ENCODE measurements at places on chromosomes 1 and 21.
A peak's percentile ranks its signal among the peaks of the same experiment; 100 is the strongest.

DNA sequence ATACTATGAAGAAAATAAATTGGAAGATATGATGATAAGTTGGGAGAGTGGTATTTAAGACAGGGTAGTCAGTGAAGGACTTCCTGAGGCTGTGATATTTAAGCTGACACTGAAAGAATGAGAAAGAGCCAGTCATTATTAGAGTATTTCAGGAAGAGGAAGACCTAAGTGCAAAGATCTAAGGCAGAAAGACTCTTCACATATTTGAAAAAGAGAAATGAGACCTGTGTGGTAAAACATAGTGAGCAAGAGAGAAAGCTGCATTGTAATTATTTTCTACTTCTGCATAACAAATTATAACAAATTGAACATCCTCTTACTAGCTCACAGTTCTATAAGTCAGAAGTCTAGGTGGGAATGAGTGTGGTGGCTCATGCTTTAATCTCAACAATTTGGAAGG, 34.6 kb upstream of the DOCK7 start:
- no peak for DNase-seq

DNA sequence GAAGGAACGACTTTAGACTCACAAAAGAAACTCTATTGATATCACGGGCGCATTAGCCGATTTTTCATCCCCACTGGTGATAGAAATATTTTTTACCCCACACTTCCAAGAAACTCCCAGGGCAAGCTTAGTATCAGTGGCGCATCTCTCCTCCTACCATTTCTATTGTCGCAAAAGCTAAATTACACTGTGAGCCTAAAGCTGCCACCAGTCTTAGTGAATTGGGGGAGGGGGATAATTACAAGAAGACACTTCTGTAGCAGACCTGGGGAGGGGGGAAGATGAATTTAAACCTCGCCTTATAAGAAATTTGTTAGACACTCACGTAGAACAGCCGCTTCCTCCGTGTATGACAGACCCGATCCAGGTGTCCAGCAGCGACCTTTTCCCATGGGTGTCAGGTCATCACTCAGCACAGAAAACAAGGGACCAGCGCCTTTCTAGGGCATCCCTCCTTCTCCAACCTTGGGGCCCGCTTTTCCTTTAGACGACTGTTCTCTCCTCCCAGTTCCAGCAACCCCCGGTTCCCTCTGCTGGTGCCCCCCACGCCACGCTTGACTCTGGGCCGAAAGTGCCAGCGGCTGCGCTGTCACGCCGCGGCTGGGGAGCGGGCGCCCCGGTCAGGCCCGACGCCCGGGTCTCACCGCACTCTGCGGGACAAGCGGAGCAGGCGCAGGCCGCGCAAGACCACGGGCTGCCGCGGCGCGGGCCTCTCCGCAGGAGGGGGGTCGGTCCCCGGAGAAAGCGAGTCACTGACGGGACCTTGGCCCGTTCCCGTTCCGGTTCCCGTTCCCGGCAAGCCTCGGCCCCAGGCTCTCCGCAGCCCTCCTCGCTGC, 821 bp downstream of the PHC2 start:
- peak; percentile 52 for DNase-seq

GRCh38 chr1:4494558-4494957, 159.9 kb upstream of the AJAP1 start:
- DNase-seq: no peak

- no peak for DNase-seq
Measured at GRCh38 chr1:98516306-98516705, 145.2 kb upstream of the SNX7 start.

DNA sequence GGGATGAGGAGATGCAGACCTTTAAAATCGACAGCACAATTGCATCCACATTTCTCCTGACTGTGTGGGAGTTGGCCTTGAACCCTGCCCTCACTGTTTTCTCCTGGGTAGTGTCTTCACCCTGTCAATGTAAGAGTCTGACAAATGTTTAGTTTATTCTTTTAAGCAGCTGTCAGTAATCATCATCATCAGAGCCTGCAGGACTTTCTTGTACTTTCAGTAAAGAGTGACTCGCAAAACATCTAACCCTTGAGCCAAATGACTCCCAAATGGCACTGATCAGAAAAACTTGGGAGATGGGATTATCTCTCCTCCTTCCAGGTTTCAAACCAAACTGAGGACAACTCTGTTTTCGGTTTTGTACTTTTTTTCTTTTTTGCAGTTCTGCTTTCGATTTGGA, 460.2 kb downstream of the KIF26B start:
- DNase-seq: no peak

- DNase-seq: no peak
Measured at GRCh38 chr1:80915491-80915890, 885.2 kb upstream of the ADGRL2 start.

- DNase-seq: no peak
Measured at GRCh38 chr21:26245428-26245827, 74.9 kb upstream of the APP start.

- no peak for DNase-seq
Measured at GRCh38 chr1:44423591-44424537, 18.8 kb downstream of the RNF220 start.

DNA sequence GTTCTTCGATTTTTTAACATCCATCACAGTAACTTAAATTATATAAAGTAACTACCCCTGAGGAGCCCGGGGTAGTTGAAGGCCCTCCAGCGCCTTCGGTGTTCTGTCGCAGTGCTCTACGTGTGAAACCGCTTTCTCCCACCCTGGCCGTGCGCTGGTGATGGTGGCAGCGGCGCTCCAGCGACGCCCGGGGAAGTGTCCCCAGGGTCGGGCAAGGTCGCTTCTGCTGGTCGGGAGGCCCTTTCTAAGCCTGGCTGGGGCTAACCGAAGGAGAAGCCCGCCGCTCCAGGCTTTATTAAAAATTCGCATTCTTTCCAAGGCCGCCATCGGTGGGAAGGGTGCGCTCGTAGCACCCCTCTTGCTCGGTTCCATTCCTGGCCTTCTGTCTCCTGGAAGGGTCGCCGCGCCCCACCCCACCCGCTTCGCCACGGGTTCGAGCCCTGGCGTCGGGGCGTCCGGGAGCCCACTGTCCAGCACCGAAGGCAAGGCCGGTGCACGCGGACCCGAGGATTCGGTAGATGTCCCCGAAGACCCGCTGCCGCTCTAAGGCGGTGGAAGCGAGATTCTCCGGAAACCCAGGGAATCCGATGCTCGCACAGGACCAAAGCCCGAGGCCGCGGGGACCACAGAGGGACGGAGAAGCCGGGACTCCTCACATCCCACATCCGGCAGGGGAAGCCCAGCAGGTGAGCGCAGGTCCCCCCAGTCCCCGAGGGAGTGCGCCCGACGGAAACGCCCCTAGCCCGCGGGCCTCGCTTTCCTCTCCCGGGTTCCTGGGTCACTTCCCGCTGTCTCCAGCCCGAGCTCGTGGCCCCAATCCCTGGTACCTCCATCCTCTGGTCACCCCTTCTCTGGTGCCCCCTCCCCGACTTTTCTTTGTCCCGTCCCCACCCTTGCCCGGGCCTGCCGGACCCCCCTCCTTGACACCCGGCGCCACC, 685 bp upstream of the RIPPLY3 start:
- no peak for DNase-seq

- DNase-seq: no peak
Measured at GRCh38 chr1:30695439-30695841, 27.9 kb downstream of the MATN1 start.

GRCh38 chr1:218296162-218296561, 11.1 kb downstream of the RRP15 start:
- no peak for DNase-seq

DNA sequence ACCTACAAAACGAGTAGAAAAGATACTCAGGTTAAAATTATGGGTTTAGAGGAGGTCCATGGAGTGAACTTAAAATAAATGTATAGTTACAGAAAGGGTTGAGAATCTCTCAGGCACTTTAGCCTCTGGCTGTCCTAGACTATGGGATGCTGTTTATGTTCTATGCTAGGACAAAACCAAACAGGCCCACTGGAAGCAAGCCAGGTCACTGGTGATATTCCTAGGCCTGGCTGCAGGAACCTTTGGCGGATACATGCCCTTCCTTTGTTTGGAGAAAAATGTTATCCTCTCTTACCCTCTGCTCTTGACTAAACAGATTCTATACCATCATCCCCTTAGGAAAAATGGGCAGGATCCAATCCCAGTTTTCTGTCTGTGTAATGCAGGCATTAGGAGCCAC, 90.7 kb upstream of the DUSP10 start:
- DNase-seq: no peak

DNA sequence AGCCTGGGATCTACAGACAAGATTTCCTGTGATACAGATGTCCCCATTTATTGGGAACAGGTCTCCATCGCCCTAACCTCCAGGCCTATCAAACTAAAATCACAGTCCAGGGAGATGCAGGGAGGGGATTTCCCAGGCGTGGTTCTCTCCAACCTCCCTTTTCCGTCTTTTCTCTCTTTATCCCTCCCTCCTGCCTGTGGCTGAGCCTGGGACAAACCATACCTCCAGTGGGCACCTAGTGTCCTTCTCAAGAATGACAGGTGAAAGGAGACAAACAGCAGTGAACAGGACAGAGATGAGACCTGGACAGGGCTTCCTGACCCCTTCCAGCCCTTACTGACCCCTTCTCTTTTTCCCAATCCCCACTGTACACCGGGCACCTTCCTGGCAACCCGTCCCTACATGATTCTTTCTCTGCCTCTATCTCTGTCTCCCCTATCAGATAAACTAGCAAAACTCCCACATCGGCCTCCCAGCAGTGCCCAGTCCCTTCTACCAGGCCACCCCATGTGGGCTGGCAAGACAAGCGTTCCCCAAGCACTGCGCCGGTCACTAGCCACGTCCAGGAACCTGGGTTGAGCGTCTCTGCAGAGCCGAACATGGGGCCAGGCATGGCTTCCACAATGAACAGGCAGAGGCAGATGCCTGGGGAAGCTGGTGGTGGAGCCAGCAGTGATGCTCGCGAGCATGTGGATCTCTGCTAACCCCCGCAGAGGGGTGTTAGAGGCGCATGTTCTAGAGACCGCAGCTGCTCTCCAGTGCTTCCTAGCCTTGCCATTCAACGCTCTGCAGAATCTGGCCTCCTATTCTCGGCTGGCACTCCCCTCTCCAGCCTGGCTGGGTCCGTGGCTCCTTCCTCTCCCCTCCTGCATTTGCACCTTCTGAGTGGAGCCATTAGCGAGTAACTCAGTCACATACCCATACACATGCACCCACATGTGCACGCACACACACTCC, 54.7 kb downstream of the ELK4 start:
- no peak for DNase-seq

DNA sequence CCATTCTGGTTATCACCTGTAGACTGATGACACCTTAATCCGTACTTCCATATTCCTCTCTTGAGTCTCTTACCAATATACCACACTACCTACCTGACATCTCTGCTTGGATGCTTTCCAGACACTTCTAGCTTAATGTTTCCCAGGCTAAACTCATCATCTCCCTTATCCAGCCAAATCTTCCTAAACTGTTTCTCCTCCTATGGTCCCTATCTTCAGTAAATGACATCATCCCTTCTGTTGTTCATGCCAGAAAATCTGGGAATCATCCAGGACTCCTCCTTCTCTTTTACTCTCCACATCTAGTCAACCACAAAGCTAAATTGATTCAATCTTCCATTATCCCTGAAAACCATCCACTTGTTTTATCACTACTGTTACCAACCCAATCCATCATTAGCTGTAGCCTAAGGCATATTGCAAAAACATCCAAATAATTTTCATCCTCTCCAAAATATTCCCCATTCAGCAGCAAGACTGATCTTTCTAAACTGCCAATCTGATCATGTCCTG, 464.1 kb upstream of the BEND5 start:
- no peak for DNase-seq

DNA sequence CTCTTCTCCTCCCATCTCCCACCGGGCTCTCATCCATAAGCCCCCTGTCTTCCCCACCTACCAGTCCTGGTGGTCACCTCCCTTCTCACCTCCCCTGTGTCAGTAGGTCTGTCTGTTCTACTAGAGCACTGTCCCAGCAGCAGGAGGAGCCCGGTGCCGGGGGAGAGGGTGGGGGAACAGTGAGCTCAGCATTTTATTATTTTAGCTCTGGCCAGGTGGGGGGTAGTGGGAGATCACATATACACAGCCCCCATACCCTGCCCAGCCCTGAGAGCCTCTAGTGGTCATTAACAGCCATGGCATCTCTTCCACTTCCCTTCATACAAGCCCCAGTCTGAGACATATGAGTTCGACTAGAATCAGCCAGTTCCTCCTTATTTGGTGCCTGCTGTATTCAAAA, at the start of gene TMOD4:
TSS of gene TMOD4 (minus strand) at position 119 of the 400 bp plus-strand sequence. CDS start 1,106 bp downstream, outside the sequence.
- no peak for DNase-seq

All from CD4-positive, alpha-beta T cell treated with Interleukin-17A for 4 hours (primary cell).